ENCODE measurements at places on chromosomes 7 and 10.

- no peak for DNase-seq
Measured at GRCh38 chr10:76357726-76358415, 926.4 kb downstream of the LRMDA start.

DNA sequence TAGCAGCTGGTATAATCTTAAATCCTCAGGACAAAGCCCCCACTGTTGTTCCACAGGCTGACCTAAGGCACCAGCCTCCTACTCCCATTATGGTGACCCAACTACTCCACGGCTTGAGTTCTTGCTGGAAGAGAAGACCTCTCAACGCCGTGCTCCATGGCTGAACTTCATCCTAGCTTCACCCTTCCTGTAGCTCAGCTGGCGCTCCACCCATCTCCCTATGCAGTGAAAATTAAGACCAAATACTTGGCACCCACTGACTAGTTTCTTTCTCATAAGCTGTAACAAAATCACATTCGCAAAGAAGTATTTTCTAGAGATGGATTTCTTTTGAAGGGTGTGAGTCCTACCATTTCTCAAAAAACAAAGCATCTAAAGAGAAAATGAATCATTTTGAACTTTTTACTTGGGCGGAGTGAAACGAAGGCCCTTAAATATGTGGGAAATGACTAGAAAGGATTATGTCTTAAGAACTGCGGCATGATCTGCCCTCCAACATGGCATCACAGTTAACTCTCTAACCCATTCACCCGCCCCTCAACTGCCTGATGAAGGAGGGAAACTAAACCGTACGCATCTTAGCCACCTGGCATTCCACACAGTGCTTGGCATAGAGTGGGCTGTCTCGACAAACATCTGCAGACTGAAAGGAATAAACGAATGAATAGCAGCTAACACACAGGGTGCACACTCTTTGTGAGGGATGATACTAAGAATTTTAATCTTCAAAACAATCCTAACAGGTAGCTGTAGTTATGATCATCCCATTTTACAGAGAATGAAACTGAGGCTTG is 32.7 kb downstream of the GFRA1 start:
- DNase-seq: no peak

DNA sequence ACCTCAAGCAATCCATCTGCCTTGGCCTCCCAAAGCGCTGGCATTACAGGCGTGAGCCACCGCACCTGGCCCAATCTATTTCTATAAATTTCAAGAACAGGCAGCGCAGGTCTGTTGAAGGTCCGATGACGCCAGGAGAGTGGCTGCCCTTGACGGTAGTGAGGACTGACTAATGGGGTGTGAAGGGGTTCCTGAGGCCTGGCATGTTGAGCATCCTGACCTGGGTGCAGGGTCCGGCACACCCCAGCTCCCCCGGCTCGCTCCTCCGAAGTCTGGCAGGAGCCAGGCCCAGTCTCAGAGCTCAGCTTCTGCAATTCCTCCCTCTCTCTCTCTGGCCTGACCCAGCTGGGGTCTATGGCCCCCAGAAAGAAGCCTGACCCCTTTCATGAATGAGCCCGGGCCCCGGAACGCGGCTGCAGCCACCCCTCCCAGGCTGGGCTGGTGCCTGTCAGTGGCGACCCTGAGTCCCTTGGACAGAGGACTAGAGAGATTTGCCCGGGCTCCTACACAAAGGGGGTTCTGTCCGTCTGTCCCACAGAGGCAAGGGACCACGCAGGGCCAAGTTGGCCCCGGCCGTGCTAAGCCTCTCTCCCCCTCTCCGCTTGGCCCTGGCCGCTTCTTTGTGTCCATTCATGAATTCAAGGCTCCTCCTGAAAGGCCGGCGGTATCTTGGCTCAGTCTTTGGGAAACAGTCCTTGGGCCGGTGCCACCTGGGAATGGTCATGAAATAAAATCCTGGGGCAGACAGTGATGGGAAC is 18.8 kb downstream of the MMD2 start:
- peak; percentile 78 for DNase-seq

DNA sequence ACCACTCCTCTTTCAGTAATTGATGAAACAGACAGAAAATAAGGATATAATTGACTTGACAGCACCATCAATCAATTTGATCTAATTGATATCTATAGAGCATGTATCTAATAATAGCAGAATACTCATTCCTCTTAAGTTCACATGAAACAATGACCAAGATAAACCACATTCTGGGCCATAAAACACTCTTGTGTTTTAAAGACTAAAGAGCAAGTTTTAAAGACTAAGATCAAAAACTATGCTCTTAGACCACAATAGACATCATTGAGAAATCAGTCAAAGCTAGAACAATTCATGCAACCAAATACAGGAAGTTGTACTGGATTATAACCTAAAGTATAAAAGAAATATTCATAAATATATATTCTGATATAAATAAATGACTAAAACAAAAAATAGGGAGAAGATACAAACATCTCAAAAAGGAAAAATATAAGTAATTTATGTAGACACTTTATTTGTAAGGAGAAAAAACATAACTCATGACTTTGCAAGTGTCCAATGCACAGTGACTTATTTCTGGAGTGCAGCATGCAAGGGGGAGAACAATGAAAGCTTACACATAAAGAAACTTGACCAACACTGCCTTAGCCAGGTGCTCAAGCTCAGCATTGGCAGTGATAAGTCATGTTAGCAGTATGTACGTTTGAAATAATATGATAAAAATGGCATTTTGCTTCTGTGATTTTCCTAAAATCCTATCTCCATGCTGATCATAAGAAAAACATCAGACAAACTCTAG is 312.7 kb upstream of the IGFBP3 start:
- DNase-seq: no peak

- DNase-seq: no peak
Measured at GRCh38 chr7:156576216-156577058, 64.1 kb upstream of the RNF32 start.

DNA sequence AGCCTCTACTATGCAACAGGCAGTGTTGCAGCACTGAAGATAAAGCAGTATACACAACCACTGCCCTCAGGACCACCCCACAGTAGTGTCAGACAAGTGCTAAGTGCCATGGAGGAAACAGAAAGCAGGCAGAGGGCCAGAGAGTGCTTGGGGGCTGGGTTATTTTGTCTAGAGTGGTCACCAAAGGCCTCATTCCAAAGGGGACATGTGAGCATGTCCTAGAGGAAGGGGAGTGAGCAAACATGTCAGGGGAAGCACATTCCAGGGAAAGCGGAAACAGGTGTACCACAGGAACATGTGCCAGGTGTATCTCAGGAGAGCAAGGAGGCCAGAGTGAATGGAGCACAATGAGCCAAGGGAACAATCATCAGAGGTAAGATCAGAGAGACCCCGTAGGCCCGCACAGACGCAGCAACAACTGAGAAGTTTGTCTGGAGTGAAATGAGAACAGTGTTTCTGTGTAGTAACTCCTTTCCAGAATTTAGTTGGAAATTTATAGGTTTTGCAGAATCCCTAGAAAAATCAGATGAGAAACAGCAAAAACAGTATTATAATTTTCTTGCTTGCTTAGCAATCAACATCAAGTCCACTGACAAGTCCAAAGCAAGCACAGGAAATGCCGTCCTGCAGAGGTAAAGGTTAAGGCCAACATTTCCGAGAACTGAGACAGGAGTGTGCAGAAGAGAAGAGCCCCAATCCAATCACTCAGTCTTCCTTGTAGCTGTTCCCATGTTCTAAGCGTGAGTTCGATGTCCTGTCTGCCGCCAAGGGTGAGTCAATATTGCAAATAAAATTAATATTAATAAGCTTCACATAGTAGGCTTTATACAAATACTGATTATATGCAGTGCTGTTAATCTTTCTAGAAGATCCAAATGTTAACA is 67.3 kb downstream of the SGMS1 start:
- DNase-seq: no peak

DNA sequence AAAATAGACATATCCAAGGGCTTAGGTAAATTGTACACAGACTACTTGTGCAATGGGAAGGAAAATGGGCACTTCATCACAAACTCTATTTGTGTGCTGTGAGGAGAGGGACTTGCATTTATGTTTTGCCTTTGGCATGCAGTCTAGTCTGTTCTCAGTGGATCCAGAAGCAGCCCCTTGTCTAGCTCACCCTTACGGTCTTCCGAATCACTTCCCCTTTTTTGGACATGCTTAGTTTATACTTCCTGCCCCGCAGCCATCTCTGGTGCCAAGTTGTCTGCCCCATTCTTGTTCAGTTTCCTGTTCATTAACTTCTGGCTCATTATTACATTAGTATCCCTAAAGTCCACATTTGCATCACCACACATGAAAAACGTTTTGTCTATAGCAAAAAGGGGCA is 161.6 kb downstream of the NRCAM start:
- no peak for DNase-seq

GRCh38 chr10:97331153-97331703 is 3.3 kb downstream of the FRAT2 start:
- DNase-seq: no peak

DNA sequence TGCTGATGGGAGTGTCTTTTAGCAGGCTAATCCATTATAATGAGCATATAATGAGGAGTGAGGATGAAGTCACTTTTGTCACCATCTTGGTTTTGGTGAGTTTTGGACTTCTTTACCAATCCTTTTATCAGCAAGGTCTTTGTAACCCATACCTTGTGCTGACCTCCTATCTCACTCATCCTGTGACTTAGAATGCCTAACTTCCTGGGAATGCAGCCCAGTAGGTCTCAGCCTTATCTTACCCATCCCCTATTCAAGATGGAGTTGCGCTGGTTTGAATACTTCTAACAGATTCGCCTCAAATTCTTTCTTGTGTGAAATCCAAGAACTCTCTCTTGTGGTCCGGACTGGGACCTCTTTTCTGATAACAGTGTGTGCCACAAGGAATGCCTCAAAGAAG is 253.1 kb upstream of the CACNA2D1 start:
- no peak for DNase-seq

- no peak for DNase-seq
Measured at GRCh38 chr7:121676168-121676567, 196.8 kb upstream of the PTPRZ1 start.

DNA sequence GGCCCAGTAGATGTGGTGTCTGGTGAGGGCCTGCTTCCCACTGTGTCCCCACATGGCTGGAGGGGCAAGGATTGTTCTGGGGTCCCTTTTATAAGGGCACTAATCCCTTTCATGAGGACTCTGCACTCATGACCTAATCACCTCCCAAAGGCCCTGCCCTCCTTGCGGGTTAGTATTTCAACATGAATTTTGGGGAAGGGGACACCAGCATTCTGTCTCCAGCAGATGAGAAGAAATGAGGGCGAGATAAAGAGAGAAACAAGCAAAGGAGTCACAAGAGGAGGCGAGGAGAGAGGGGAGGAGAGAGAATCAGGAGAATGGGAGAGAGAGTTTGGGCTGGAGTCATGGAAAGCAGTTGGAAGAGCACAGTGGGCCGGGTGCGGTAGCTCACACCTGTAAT is 83.7 kb downstream of the C10orf105 start:
- no peak for DNase-seq

Data from head of caudate nucleus (tissue), 42 donors.